Skin of body (tissue), 3 donors: ENCODE measurements at places on chromosomes 2 and 18.
A peak's percentile ranks its signal among the peaks of the same experiment; 100 is the strongest.

DNA sequence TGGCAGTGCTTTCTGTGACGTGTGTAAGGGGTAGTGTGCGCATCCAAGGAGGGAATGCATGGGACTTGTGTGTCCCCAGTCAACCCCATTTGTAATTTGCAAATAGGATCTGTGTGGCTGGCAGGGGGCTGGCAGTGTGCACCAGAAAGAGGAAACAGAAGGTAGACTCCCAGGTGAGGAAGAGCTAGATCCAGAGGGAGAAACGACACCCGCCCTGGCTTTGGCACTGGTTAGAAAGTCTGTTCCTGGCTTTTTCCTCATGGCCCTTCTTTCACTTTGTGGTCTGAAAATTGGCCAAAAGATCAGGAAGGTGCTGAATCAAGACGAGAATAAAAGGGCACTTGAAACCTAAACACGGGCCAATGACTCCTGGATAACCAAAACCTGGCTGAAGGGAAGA, 33.3 kb downstream of the PRKCE start:
- DNase-seq = no peak

DNA sequence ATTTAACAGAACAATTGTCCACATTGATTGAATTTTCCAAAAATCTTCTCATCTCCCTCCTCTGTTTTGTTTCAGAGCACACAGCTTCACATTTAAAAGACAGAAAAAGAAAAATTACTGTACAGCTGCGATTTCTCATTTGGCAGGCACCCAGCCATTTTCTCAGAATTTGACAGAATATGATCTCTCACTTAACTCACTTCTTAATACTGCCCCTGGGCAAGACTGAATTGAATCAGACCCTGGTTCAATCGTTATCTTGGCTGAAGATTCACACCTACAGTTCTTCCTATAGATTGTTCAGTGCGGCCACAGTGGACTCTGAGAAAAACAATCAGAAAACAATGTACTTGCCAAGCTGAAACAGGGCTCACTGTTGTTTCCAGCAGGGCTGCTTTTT, 90.2 kb upstream of the LHCGR start:
- no peak for DNase-seq

GRCh38 chr2:236616031-236616430, 46.4 kb downstream of the ACKR3 start:
- DNase-seq = no peak

DNA sequence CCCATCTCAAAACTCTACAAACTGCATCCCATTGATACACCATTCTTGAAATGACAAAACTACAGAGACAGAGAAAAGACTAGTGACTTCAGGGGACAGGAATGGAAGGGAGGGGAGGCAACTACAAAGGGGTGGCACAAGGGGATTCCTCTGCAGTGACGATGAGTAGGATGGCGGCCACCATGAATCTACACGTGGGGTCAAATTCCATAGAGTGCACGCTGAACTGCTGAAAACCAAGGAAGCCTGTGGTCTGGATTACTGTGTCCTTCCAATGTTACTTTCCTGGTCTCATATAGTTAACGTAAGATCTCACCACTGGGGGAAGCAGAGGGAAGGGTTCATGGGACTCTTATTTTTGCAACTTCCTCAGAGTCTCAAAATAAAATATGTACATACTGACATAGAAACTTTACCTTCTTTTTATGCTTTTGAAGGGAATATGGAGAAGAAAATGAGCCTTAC, 23.6 kb downstream of the COX7A2L start:
- DNase-seq = no peak

GRCh38 chr2:1421731-1422130, 8.5 kb downstream of the TPO start:
- no peak for DNase-seq

DNA sequence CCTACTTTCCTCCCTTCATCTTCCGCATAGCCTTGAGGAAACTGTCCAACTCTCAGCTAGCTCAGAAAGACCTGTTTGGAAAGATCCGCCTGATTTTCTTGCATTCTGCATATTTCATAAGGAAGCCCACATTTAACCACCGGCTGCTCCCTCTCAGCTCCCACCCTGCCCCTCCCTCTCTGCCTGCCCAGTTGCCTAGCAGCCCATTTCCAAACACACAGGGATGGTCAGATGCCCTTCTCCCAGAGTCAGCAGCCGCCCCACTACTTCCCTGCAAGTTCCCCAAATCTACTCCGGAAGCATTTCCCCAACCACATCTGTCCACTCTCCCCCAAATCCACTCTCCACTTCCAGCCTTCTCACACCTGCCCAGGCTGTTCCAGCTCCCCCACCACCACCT, 96.0 kb downstream of the TNS1 start:
- DNase-seq = no peak

DNA sequence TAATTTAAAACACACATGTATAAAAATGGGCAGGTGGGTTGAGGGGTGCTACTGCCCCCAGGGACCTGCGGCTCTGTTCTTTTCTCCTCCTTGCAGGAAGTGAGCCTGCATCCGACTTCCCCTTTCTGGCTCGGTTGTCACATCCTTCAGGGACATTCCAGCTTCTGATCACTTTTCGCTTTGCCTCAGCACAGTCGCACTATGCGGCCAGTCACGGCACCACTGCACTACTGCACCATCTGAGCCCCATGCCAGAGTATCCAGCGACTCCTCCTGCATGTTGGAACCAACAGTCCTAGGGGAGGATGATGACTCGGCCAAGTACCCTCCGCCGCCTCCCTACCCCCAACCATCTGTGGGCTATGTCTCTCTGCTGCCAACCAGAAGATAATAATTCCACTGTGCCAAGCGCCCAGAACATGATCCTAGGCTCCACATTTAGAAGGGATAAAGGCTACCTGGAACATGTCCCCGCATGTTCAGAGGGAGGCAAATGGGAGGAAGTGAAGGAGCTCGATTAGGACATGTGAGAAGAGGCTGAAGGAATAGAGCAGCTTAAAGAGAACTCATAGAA, 17.6 kb downstream of the CDC42EP3 start:
- DNase-seq = no peak

- no peak for DNase-seq
Measured at GRCh38 chr2:36172824-36173223, 182.8 kb upstream of the CRIM1 start.

DNA sequence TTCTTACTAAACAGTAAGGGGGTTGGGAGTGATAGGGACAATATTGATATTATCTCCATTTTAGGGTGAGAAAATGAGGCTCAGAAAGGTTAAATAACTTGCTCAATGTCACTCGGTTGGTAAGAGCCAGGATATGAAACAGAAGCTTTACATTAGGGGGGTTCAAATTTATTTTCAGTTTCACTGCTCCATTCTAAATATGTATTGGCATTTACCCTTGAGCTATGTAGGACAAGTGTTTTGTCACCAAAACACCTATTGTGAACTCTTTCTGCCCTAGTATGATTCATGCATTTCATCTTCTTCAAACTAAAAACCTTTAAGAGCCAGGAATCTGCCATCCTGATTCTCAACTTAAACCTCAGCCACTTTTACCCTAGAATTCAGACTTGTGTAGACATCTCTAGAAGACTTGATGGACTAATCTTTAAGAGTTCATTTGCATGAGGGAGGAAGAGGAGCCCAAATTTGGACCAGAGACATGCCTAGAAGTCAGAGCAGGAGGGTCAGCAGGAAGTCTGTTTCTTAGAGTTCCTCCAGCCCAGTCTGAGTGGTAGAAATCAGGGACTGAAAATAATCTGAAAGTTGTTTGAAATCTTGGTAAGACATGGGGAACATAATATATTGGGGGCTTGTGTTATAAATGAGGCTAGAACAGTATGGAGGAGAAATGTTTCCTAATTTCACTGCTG, 129.4 kb upstream of the ATP5MC3 start:
- DNase-seq = no peak

GRCh38 chr2:86045541-86045940, 60.1 kb downstream of the POLR1A start:
- DNase-seq = no peak

- peak; percentile 62 for DNase-seq
Measured at GRCh38 chr2:61135510-61135909, 26.5 kb upstream of the C2orf74 start.

- DNase-seq = no peak
Measured at GRCh38 chr2:47437287-47437686, 34.3 kb downstream of the MSH2 start.

DNA sequence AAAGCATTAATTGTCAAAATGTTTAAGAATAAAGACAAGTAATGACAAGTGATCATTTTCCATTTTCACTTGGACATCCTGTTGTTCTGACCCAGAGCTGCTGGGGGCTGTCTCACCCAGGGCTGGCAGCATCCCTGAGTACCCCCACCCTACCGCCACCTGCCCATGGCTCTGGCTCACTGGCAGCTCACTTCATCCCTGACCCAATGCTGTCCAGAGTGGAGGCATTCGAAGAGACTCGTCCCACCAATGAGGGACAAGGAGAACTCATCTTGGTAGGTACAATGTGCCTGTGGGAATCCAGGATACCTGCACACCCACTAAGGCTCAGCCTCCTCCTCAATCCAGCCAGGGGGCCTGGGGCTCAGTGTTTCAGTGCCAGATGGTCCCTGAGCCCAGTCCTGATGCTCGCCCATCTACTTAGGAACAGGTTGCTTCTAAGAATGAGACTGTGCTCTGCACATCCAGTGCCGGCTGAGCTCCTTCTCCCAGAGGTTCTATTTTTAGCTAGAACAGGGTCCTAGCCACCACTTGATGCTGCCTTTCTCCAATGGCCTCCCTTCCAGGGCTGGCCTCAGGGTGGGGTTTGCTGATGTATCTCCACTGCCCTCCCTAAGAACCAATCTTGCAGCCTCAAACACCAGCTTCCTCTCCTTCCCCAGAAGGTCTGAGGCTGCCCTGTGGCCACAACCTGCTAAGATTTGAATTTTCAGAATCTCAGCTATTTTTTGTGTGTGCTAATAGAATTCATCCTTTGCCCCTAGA, 53.7 kb downstream of the ADD2 start:
- no peak for DNase-seq

DNA sequence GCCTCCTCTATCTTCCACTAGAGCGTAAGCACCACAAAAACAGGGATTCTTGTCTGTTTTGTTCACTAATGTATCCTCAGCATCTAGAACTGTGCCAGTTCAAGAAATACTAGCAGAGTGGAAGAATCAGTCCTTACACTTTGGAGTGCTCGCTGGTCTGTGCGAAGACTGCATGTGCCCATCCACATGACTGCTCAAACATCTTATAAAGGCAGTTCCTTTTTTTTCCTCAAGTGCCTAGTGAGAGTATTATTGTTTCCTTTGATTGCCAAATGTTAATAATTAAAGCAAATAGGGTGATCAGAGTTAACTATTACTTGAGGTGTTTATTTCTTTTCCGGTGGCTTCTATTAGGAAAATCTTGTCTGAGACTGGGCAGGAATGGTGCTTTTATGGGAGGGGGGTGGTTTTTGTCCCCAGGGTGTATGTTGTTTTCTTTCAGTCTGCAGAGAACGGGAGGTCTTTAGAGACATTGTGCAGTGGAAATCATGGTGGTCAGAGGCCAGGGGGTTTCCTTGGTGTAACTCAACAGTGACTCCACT, 45.6 kb upstream of the ITGB6 start:
- no peak for DNase-seq

- DNase-seq = no peak
Measured at GRCh38 chr2:112880091-112880531, 30.9 kb upstream of the IL37 start.

DNA sequence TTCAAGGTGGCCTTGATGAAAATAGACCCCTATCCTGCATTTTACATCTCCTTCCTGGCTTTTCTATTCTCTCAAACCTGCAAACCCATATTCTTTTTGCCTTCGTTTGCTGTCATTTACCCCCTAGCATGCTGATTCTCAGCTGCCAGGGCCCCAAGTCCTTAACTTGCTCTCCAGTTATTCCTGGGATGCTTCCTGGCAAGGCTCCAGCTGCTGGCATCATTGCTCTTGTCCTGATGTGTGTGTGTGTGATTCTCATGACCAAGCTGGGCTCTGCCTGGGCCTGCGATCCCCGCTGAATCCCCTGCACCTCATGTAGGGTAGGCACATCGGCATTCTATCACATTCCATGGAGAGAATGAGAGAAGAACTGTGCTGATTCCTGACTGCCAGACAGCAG, 11.9 kb downstream of the NPAS2 start:
- no peak for DNase-seq

GRCh38 chr2:58428096-58429013, 187.2 kb upstream of the FANCL start:
- DNase-seq = peak; percentile 3

- DNase-seq = no peak
Measured at GRCh38 chr18:32482117-32482516, 11.4 kb upstream of the GAREM1 start.
